ENCODE measurements at places on chromosomes 7 and 10. TPM values are rescaled to one million over a fixed set of nuclear protein-coding genes. Genes with fewer than 3 reads are reported as not detected.

The TSPAN13 gene
- 6.1 TPM for total RNA-seq

GRCh38 chr10:1540144-1540543 lies 197.2 kb downstream of the ADARB2 start:
- DNase-seq, result no peak

The COA1 gene
- 59.5 TPM for total RNA-seq

- DNase-seq, result no peak
These were observed 1.6 kb downstream of the SKAP2 start for GRCh38 chr7:26862834-26863233.

The ATP6V0A4 gene
- 0.18 TPM for total RNA-seq

DNA sequence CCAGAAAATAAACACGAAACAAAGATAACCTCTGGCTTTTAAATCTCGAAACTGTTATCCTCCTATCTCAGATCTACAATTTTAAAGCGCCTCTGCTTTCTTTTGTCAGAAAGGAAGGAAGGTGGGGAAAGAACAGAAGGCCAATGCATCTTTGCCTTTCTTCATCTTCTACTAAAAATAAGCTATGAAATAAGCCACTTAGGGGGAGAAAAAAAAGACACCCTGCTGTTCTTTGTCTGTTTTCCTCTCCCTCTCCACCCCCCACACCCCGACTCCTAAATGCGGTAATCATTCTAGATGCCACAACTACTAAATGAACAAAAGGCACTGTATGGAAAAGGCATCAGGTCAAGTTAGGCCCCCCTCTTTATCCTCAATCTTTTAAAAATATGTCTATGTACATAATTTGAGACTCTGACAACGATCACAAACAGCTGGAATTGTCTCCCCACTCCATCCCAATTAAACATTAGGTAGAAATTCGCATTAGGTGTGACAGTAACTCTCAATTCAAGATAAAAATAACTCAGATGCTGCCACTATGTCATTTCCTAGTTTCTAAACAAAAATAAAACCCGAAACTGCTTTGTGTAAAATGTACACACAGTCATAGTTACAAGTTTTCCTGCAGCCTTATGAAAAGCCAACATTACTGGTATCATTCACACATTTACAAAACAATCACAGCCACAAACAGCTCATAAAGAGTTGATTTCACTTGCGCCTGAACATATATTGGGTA lies 2.4 kb downstream of the UBE2H start:
- DNase-seq, result no peak

GRCh38 chr10:132876993-132877431 lies 65.4 kb downstream of the CFAP46 start:
- no peak for DNase-seq

- DNase-seq, result no peak
These were observed 12.6 kb downstream of the CPA4 start for GRCh38 chr7:130305433-130306042.

GRCh38 chr7:122702872-122703510 lies at the start of gene RNF148:
RNF148 (minus strand) TSS chr7:122702922; CDS start chr7:122702750, 172 bp downstream.
- DNase-seq, result no peak

GRCh38 chr7:149638566-149639320 lies 134.6 kb downstream of the ZNF467 start:
- DNase-seq, result no peak

DNA sequence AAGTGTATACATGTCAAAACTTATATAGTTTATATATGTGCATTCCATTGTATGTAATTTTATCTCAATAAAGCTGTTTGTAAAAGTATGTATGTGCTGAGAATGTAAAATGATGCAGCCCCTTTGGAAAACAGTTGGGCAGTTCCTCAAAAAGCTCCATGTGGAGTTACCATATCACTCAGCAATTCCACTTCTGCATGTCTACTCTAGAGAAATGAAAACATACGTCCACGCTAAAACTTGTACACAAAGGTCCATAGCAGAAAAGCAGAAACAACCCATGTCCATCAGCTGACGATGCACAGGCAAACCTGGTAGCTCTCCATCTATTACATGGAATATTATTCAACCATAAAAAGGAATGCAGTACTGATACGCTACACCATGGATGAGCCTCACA lies 8.3 kb upstream of the RGS10 start:
- no peak for DNase-seq

The FEZF1 gene
- total RNA-seq, result not detected

DNA sequence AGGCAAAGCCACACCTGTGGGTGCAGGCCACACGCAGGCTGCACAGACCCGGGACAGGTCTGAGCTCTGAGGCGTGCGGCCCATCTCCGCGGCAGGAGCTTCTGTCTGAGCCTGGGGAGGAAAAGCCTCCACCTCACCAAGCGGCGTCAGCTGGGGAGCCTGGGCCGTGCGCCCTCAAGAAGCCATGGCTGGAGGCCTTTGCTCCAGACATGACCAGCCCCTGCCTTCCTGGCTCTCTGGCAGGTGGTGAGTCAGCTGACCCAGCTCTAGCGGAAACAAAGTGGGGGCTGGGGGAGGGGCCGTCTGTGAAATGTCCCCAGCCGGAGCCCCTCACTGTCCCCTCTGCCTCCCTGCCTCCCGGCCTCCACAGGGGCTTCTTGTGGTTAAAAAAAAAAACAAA lies 12.5 kb downstream of the GPER1 start:
- DNase-seq, result no peak

DNA sequence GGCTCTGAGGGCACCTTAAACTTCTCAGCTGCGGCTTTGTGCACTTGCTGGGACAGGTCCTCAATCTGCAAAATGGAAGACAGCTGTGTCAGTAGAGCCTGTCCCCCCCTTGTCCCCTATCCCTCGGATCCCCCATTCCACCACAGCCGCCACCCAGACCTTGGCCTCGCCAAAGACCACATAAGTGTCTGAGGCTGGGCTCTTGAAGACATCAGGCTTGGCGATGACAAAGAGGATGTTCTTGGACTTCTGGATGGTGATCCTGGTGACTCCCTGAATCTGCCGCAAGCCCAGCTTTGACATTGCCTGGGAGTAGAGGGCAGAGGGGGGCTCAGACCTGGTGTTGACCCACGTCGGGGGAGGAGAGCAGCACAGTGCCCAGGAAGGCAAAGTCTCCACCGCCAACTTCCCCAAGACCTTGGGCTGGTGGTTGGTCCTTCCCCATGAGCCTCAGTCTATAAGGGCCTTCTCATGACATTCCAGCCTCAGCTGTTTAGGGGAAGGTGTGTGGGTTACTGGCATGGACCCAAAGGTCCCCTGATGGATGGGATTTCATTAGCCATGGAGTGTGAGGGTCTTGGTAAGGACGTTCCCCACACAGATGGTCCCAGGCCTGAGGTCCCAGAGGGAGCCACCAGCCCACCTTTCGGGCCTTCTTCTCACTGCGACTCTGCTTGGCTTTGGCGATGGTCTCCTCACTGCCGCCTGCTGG lies 7.7 kb downstream of the NACAD start:
- DNase-seq, result no peak

- DNase-seq, result no peak
These were observed 29.1 kb downstream of the DPCD start for GRCh38 chr10:101617102-101617823.

Measured in IMR-90 (cell line).